Activated naive CD4-positive, alpha-beta T cell treated with anti-CD3 and anti-CD28 coated beads for 36 hours (primary cell): ENCODE measurements at places on chromosomes 6 and 20.

- DNase-seq, result no peak
Observed at GRCh38 chr20:7379621-7380220, 560.5 kb downstream of the HAO1 start.

GRCh38 chr6:17470938-17471327 lies 77.5 kb downstream of the CAP2 start:
- no peak for DNase-seq

DNA sequence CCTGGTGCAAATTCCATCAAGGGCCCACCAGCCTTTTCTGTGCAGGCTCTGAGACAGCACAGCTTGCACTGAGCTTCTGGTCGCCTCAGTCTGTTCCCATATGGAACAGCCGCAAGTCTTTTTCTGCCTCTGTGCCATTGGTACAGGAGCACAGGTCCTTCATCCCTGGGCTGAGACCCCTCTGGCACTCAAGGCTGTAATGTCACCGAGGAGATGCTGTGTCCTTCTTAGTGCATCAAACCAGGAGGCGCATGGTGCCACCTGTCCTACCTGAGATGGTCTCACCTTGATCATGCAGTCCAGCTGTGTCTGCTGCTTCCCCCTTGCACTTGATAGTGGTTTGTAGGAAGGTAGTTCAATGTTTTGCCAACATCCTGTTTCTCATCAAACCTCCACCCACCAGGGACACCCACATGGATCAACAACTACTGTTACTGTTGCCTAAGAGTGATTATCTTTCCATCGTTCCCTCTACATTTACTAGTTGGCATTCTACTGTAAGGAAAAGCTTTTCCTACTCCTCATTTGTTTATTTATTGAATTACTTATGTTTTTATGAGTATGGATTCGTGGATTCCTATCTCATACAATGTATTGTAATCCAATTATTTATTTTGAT lies 29.0 kb downstream of the FAM50B start:
- no peak for DNase-seq

DNA sequence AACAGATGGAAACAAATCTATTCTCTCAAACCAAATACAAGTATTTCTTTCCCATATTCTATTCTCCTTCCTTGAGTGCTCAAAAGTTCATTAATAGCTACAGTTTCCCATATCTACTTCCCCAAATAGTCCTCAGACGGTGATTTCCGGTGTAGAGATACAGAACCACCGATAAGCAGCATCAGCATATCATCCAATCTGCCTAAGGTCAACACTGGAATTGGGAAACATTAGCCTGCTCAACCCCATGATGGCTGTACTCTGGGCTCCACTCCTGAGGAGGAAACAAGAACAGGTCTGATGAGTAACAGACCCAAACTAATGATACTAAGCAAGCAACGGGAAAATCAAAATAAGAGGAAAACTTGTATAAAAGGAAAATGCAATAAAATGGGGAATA lies 115.6 kb downstream of the EPB41L2 start:
- no peak for DNase-seq

DNA sequence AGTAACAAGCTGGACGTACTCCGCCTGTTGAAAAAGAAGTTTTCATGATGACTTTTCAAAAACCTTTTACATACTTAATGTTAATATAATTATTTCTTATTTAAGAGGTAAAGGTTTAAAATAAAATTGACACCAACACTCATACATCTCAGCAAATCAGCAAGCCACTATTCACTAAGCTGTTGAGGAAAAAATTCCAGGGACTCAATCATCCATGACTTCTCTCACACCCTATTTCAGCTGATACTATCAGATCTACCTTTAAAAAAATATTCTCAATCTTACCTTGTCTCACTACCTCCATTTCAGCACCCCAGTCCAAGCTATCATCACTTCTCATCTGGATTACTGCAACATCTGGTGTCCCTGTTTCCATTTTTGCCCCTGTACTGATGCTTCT lies 109.3 kb downstream of the HACE1 start:
- DNase-seq, result no peak

- no peak for DNase-seq
Observed at GRCh38 chr6:32189069-32189741, 797 bp downstream of the PBX2 start.

GRCh38 chr20:51931371-51931781 lies 129.1 kb upstream of the SALL4 start:
- DNase-seq, result no peak

GRCh38 chr6:44234101-44235025 lies 11.0 kb downstream of the SLC29A1 start:
- DNase-seq, result peak; percentile 25

DNA sequence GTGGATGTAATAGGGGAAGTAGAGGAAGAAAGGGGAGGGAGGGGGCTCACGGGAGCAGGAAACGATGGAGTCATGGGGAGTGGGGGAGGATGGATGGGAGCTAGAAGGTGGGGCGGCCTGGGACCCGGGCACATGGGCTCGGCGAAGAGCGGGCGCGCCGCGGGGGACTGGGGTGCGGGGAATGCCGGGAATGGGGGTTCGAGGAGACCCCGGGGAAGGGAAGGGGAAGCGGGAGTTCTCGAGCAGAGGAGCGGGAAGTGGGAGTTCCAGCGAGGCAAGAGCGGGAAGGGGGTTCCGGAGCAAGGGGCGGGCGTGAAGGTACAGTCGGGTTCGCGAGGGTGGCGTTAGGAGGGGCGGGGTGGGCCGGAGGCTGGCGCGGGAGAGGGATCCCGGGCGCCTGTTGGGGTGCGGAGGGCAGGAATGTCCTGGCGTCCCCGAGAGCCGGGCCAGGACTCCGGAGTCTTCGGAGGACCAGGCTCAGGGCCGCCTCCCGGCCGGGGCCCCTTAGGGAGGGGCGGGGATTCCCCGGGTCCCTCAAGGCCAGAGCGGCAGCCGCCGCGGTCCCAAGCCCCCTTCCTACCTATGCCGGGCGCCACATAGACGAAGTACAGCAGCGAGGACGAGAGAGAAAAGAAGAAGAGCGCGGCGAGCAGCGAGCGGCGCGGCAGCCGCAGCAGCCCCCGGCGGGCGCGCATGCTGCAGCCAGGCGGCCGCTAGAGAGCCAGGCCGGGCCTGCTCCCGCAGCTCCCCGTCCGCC lies 504 bp downstream of the B4GALT5 start:
- DNase-seq, result peak; percentile 38

DNA sequence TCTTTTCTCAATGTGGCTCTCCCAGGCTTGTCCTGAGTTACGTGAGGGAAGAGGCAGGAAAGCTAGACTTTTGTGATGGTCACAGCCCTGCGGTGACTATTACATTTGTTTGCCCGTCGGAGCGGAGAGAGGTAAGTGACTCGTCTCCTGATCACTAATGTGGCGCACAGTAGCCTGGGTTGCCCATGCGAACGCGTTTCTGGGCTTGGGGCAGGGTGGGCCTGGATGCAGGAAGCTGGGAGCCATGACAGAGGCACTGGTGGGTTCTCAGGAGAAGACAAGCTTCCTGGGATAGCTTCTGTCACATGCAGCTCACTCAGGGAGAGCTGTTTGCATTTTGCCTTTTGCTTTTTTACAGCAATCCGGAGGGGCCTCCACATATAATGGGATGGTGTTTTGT lies 60.6 kb downstream of the IGF2R start:
- DNase-seq, result no peak

DNA sequence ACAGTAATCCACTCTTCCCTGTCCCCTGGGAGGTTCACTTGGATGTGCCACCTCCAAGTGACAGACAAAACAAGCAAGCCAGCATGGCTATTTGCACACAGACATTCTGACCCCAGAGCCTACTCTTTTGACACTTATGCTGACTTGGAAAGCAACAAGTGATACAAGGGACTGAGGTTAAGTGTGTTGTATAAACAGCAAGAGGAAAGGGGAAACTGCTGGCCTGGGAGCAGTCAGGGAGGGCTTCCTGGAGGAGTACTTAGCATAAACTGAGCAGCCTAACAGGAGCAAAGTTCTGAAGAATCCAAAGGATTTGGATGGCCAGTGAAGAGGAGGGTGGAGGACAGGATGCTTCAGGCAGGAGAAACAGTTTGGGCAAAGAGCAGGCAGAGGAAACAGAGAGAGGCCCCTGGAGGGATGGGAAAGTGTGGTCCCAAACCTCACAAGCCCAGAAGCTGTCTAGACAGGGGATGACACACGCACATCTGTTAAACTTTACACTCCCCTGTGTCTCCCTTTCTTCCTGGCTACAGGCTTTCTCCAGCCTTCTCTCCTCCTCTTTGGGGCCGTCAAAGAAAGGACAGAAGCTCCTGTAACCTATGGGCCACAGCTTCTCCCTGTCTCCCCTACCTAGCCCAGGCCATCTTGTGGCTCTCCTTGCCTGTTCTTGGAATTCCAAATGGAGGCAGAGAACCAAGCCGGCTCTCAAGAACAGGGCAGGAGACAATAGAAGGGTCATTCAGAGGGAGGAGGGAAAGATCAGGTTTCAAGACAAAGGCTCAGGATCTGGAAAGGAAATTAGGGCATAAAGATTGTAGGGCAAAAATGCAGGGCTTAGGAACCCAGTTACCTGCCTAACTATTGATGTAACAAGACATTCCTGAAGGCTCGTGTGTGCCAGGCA lies 19.3 kb downstream of the SULF2 start:
- DNase-seq, result no peak

GRCh38 chr20:19341348-19342053 lies 129.1 kb downstream of the SLC24A3 start:
- DNase-seq, result no peak

- DNase-seq, result no peak
Observed at GRCh38 chr6:2388554-2389324, 143.3 kb upstream of the GMDS start.

GRCh38 chr6:49453221-49453620 lies 9.8 kb downstream of the MMUT start:
- DNase-seq, result no peak

DNA sequence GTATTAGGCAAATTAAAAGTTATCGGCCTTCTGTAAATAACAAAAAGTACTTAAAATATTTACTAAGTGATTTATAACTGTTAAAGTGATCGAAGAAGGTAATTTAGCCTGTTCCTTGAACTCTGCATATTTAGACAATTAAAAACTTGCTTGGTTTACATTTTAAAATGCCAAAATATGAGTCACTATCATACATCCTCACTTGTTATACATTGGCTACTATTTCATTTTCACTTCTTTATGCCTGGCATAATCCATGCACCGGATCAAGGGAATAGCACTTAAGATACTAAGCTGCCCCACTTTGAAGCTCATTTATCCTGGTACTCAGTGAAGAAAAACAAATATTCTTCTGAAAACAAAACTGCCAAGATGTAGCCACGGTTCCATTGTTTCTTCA lies 344.6 kb downstream of the UBE3D start:
- no peak for DNase-seq

- DNase-seq, result no peak
Observed at GRCh38 chr20:23269954-23270353, 80.6 kb upstream of the NXT1 start.

DNA sequence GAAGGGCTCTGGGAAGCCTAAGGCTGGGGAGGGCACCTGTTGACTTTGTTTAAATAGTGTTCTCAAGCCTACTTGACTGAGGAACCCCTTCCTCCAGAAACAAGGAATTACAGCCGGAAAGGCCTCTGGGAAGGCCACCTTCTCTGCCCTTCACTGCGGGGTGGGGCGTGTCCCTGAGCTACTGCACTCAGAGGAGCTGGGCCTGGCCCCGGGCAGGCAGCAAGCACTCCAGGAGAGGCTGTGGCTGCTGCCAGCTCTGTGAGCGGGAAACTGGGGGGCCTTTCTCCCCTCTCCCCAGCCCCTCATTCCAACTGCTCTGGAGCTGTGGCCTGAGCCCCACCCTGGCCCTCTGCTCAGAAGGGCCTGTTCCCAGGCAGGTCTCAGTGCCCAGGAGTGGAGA lies 4.0 kb upstream of the OSBPL2 start:
- no peak for DNase-seq

DNA sequence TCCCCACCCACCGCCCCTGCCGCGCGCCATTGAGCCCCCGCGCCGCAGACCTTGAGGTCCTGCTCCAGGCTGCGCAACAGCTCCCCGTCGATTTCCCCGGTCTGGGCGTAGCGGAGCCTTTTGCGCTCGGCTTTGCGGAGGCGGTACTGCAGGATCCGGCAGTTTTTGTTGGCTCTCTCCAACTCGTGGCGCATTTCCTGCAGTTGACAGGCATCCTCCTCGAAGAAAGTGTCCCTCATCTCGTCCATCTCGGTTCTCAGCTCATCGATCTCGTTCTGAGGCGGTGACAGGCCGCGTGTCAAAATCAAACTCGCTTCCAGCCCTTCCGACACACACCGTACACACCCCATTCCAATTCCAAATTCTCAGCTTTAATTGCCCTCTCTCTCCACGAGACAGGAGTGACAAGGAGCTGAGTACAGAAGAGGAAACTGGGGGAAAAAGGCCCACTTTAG lies 4.3 kb downstream of the MTCL3 start:
- peak; percentile 84 for DNase-seq

GRCh38 chr20:15154070-15154469 lies 816.7 kb upstream of the FLRT3 start:
- DNase-seq, result no peak

GRCh38 chr20:46269372-46269771 lies 38.9 kb downstream of the CDH22 start:
- DNase-seq, result no peak

GRCh38 chr6:25670793-25671513 lies 18.9 kb downstream of the SCGN start:
- no peak for DNase-seq

- DNase-seq, result no peak
Observed at GRCh38 chr20:31684153-31685015, 38.3 kb downstream of the BCL2L1 start.

DNA sequence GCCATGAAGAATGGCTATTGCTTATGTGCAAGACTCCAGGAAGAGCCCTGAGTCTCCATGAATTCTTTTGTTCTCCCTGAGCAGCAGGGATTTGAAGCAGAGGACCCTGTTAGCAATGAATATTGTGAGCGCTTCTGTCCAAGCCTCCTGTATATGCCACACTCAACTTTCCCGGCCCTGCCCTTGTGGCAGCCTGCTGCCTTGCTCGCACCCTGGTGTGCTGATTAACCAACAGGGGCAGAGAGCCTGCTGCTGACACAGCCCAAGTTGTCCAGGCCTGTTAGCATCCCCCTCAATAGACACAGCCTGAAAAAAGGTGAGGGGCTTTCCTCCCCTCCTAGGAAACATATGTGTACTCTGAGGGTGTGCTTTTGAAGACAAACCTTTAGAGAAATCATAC lies 131.4 kb downstream of the BMP2 start:
- DNase-seq, result no peak

DNA sequence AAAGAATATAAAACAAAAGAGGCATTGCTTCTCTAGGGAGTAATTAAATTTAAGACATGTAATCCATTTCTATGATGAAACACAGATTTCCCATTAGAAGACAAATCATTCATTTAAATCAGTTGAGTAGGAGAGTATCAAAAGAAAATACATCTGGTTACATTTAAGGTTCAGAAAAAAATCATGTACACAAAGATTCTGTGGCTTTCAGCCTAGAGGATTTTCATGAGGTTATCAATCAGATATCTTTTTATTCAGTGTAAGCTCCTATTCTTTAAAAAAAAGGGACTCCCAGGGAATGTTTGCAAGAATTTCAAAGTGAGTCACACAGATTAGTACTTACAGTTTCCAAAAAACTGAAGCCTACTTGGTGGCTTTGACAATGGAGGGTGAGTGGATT lies 24.9 kb downstream of the COL21A1 start:
- no peak for DNase-seq
